ENCODE measurements at places on chromosomes 6 and 20.

DNA sequence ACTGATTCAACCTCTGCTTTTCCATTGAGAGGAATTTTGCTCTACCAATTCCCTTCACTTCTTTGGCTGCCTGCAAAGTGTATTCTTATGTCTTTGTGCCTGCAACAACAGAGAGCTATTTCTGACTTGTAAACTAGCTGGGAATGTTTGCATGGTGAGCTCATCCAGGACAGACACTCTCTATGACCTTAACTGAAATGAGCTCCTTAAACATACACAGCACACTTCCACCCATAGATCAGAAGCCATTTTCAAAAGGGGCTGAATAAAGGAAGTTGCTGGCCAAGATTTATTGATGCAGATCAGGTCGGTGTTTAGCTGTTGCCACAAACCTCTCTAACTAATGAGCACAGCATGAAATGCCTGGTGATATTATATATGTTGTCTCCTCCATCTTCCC lies 377.7 kb downstream of the BTBD9 start:
- no peak for DNase-seq

GRCh38 chr6:150322466-150322871 lies 46.3 kb upstream of the IYD start:
- DNase-seq: no peak

DNA sequence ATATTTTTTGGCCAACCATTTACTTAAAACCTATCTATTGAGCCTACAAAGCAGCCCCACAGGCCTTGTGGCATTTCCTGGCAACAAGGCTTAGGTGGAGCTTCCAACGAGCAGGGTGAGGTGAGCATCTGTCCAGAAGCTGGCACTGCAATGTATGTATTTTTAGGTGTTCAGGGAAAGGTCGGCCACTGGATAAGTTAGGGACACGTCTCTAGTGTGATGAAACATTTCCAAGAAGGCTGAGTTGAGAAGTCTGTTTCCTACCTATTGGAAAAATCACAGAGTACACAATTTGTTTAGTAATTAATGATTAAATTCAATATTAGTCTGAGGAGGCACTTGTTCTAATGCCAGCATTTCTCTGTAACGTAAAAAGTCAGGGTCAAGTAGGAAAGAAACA lies 17.8 kb upstream of the RCAN2 start:
- DNase-seq: no peak

DNA sequence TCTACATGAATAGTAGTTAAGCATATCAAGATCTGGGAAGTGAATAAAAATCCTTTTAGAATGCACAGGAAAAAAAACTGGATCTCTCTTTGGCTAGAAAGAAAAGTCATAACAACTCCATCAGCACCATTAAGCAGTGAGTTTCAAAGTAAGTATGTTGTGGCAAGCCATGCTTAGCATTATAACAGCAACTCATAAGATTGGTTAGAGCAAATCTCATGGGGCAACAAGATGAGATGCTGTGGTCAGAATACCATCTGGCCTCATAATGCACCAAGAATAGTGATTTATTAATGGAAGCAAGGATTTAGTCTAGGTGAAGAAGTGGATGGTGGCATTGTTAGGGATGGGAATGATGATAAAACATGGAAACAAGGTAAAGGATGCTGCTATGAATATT lies 159.4 kb downstream of the PHF3 start:
- no peak for DNase-seq

DNA sequence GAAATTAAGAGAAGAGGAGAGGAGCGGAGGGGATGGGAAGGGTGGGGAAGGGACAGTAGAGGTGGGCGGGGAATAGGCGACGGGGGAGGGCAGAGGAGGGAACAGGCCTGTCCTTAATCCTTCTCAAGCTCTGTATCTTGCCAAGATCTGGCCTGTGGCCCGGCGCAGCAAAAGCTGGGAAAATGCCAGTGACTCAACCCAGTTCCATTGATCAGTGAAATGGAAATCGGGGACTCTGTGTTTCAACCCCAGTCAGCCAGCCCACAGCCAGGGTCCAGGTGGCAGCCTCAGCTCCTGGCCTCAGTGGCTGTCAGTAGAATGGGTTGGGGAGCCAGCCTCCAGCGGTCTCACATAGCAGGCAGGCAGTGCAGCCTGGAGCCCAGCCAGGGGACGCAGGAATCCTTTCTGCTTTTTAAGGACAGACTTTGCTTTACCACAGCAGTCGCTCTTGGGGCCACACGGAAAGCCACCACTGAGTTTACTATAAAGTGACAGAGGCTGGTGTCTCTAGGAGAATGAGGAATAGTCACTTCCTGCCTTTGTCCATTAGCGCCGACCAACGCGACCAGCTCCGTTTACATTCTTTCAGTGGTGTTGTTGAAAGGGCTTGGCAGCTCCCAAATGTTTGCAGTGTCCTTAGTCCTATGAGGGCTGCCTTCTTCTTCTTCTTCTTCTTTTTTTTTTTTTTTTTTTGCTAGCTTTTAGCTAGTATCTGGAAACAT lies 128.0 kb downstream of the RIN2 start:
- no peak for DNase-seq

DNA sequence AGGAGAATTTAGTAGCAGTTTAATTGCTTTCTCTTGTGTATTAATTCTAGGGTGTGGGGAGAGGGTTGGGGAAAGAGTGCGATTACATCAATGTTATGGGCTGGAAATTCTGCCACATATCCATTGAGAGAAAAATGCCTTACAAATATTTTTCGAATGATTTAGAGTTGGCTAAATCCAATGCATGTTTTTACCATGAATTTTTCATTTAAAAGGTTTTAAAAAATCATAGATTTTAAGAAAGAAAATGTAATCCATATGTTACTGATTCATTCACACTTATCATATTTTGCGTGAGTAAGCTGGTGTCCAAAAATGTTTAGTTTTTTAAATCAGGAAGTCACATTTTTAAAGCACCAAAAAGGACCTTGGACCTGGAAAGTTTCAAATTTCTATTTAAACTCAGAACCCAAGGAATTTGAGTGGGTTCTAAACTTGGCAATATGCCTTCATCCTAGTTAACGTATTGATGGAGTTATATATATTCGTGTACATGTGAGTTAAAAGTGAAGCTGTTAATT lies 627.4 kb upstream of the CITED2 start:
- DNase-seq: no peak

DNA sequence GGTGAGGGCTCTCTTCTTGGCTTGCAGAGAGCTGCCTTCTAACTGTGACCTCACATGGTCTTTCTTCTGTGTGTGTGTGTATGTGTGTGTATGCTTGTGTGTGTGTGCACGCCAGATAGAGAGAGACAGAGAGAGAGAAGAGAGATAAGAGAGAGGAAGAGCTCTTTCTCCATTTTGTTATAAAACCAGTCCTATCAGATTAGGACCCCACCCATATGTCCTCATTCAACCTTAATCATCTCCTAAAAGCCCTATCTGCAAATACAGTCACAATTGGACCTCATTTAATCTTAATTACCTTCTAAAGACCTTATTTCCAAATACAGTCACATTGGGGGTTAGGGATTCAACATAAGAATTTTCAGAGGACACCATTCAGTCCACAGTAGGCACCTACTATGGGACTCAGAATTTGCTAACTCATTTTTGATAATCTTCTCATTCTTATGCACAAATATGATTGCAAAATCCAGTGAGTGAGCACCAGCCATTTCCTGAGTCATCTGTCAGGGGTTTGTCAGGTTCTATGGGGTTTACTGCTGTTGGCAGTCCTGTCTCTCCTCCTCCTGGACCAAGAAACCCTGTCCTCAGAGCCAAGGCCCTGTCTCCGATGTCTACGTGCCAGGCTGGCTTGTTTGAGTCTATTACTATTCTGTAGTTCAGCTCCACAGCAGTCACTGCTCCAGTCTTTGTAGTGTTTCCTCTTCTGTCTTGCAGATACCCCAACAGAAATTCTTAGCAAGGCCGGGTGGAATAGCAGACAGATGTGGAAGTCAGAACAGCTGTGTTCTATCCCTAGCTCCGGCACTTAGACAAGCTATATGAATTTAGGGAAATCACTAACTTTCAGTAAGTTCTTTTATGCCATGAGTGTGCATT lies 59.0 kb upstream of the FAM184A start:
- DNase-seq: no peak

- no peak for DNase-seq
Measured at GRCh38 chr6:2240961-2241360, 4.4 kb downstream of the GMDS start.

- DNase-seq: no peak
Measured at GRCh38 chr6:39962831-39963230, 28.6 kb upstream of the MOCS1 start.

GRCh38 chr6:43780941-43781928 lies 11.2 kb downstream of the VEGFA start:
- DNase-seq: no peak

DNA sequence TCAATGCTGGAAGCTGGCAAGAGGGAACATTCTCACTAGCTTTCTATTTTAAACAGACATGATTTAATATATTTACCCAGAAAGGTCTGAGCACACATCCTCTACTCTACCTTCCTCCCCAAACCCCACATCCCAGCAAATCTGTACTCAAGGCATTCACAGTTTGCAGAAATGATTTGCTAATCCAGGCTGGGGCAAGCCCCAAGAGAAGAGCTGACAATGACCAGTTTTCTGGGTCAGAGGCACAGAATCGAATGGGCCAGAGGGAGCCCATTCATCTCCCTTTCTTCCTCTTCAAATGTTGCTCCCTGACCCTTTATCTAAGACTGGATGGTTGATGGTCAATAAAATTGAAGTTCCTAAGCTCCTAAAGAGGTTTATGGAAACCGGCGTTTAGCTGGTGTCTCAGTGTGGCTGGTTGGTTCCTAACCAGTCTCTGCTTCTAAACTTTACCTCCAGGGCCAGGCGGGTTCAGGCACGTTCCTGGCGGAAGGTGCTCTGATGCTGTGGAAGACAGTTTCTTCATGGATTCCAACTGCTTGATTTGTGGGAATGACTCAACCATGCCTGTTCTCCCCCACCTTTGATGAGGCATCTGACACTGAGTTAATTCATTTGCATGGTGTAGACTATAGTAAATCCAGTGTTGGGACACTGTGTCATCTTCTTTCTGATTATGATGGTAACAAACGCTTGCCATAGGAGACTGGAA lies 96.4 kb upstream of the IYD start:
- DNase-seq: no peak

- no peak for DNase-seq
Measured at GRCh38 chr6:35282472-35282871, 15.1 kb upstream of the DEF6 start.

- DNase-seq: no peak
Measured at GRCh38 chr6:159608961-159609651, 83.9 kb downstream of the SOD2 start.

- DNase-seq: no peak
Measured at GRCh38 chr6:67345946-67346345, 1289.1 kb upstream of the ADGRB3 start.

DNA sequence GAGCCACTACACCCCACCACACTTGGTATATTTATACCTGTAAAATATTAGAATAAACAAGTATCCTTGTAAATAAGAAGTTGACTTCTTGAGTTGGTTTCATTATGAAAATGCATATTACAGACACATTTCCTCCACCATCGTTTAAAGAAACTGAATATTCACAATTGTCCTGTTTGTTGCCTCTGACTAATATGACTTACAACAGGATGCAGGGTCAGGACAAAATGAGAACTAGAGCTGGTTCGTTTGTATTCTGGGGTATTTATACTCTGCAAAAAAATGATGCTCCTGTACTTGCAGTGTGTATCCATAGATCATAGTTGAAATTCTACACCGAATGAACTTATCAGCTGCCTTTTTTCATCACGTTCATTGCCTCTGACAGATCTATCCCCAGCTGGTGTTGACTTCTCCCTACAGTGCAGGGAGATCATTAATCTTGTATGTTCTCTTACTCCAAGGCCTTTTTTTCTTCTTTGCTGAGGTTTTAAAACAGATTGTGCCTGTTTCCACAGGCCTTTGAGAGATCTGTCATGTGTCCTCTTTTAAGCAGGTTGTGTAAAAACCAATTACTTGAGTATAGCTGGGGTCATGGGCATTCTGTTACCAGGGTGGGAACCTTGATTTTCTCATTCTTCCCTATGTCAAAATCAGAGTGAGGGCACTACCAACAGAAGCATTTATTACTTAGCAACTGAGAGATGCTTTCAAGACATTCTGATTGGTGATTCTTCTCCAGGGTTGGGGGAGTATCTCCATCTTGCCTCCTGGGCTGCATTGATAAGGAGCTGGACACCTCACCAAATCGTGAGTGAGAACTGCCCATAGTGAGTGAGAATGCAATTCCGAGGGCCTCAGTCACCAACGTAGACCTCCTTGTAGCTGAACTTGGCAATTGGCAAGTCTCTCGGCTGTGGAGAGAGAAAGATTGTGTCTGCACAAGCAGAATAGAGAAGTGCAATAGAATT lies 78.8 kb upstream of the CD83 start:
- no peak for DNase-seq

DNA sequence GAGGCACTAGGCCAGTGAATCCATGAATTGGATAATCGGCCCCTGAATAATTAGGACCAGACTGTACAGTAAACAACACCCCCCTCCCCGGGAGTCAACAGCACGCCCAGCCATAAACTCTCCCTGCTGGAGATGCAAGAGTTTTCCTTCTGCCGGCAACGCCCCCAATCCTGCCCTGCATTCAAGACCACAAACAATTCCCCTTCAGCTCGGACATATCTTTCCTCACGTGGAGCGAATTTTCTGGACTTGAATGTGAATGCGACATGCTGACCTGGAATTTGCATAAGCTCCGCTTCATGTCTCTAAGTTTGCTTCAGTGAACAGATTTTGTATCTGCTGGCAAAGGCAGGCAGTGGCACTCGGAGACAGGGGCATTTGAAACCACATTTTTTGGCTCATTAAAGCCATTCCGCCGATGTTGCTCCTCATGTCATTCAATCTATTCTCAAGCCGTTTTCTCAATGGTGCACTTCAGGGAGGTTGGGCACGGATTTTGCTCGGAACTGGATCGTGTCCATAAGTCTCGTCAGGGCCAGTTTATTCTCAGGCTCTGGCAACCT lies 38.0 kb upstream of the GMPR start:
- no peak for DNase-seq

- peak; percentile 49 for DNase-seq
Measured at GRCh38 chr6:109079981-109080380, 14.7 kb downstream of the SESN1 start.

GRCh38 chr6:31558631-31559500 lies 11.5 kb downstream of the NFKBIL1 start:
- no peak for DNase-seq

DNA sequence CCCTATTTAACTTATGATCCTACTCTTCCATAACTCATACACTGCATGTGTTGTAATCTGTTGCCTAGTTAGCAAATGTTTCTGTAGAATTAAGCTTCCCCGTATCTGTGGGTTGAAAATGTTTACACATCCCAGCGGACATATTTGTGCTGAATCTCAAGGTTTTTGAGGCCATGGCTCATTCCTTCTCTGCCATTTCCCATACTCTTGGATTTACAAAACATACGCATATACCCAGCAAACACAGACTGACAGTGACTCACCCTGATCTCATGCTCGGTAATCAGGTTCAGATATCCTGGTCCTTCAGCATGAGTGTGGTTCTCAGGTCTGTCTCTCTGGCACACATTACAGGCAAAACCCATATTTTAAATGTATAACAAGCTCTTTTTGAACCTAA lies 58.7 kb downstream of the AGPAT4 start:
- DNase-seq: no peak

- no peak for DNase-seq
Measured at GRCh38 chr20:45588800-45589199, 9.7 kb upstream of the WFDC8 start.

Data from thoracic aorta (tissue), 2 donors.